ENCODE measurements at places on chromosomes 7 and 10. TPM values are rescaled to one million over a fixed set of nuclear protein-coding genes. Genes with fewer than 3 reads are reported as not detected.

DNA sequence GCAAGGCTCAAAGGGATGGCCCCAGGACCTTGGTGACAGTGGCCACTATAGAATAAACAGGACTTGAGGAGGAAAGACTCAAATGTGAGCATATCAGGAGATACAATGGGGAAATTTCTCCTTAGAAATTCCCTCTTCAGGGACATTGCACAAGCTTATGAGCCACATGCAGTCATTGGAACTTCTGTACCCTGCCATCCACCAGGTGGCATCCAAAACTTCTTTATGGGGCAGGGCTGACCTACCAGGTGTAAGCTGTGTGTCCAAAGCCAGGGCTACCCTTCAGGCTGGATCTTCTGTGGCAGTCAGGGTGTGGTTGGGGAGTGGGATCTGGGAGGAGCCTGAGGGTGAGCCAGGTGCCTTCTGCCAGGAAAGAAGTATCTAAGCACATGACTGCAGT lies 36.6 kb upstream of the LRRC18 start:
- no peak for DNase-seq

DNA sequence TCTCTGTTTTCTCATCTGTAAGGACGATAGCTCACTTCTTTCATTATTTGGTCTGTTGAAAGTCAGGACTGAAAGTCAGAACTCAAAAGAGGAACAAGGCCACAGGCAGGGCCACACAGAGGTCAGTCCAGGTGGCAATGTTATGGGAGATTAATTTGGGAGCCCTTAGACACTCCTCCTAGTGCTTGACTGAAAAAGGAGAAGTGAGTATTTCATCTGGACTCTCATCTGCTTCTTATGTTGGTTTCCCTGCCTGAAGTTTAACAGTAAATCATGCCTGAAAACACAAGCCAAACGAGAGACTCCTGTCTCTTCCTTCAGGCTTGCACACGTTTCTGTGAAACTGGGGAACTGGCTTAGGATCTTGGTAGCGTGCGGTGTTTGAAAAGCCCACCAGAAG lies 248.5 kb downstream of the BUB3 start:
- no peak for DNase-seq

- no peak for DNase-seq
Observed at GRCh38 chr7:16034353-16034752, 347.9 kb upstream of the MEOX2 start.

GRCh38 chr7:108057951-108058481 lies 55.1 kb upstream of the LAMB1 start:
- DNase-seq, result no peak

GRCh38 chr7:98283127-98283886 lies 1.8 kb downstream of the BRI3 start:
- peak; percentile 39 for DNase-seq

GRCh38 chr7:77813180-77813579 lies 14.6 kb downstream of the PHTF2 start:
- DNase-seq, result no peak

GRCh38 chr7:54591404-54592386 lies 49.5 kb downstream of the VSTM2A start:
- no peak for DNase-seq

DNA sequence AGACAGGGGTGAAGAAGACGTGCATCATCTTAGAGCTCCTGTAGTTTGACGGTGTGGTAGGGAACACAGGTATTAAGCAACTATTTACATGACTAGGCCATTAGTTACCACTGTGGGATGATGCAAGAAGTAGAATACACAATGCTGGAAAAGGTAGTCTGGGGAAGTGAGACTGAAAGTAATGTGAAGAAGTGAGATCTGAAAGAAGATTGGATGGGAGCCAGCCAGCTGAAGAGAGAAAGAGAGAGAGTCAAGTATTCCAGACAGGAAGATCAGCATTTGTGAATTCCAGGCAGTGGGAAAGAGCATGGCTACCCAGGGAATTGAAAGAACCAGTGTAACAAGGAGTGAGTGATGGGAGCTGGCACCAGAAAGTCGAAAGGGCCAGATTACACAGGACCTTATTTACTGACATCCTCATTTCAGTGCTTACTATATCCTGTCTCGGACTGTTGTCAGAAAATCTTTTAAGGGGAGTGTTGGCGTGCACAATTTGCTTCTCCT lies 4.0 kb upstream of the CFAP58 start:
- DNase-seq, result no peak

DNA sequence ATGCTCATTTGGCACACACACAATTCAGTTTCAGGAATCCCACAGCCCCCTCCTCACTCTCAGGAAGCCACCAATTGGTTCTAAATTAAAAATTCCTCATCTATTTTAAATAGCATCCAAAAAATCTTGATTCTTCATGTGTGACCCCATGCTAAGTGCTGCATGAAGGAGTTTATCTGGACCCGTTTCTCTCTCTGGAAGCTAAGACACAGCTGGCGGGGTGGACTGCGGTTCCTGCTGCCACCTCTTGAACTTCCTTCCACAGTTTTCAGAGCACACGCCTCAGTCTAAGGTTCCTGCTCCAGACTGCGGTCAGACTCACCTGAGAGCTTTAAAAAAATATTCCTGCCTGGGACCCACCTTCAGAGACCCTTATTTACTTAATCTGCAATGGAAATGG lies 34.5 kb downstream of the LYZL1 start:
- DNase-seq, result no peak

- DNase-seq, result peak; percentile 60
Observed at GRCh38 chr7:107201795-107202450, 33.1 kb downstream of the HBP1 start.

DNA sequence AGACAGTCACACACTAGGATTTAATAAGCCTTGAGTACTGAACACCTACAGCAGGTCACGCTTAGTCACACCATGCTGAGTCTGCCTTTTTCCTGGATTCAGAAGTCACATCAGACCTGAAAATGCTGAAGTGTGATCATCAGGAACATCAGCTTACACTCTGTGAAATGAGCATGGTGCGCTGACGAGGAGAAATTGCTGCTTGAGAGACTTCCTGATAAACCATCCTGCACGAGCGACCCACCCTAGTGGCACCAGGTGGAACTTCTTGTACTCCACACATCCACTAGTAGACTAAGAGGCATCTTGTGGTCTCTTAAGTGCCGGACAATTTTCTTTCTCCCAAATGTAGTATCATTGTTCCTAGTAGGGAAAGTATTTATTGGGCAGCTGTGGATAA lies 51.8 kb upstream of the MRLN start:
- no peak for DNase-seq

GRCh38 chr7:29291723-29292618 lies 97.4 kb downstream of the CHN2 start:
- DNase-seq, result no peak

GRCh38 chr10:46515366-46515765 lies 41.1 kb downstream of the GPRIN2 start:
- DNase-seq, result no peak

DNA sequence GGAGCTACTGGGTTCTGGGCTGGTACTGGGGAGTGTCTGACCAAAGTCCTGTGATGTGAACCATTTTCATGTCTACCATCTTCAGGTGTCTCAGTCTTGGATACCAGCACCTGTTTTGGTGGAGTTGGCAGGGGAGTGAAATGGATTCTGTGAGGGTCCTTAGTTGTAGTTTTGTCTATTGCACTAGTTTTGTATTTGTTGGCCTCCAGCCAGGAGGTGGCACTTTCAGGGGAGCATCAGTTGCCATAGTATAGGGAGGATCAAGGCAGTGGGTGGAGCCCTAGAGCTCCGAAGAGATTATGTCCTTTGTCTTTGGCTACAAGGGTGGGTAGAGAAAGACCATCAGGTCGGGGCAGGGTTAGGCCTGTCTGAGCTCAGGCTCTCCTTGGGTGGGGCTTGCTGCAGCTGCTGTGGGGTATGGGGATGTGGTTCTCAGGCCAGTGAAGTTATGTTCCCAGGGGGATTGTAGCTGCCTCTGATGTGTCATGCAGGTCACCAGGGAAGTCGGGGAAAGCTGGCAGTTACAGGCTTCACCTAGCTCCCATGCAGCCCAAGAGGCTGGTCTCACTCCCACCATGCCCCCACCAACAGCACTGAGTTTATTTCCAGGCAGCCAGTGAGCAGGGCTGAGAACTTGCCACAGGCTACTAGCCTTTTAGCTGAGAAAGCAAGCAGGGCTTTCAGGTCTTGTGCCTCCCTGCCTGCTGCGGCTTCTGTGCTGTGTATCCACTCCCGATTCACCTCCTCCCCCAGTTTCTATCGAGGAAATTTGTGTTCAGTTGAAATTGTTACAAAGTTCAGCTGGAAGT lies 153.1 kb downstream of the ZNF365 start:
- DNase-seq, result no peak

- DNase-seq, result no peak
Observed at GRCh38 chr7:106418094-106418493, 133.3 kb upstream of the NAMPT start.

DNA sequence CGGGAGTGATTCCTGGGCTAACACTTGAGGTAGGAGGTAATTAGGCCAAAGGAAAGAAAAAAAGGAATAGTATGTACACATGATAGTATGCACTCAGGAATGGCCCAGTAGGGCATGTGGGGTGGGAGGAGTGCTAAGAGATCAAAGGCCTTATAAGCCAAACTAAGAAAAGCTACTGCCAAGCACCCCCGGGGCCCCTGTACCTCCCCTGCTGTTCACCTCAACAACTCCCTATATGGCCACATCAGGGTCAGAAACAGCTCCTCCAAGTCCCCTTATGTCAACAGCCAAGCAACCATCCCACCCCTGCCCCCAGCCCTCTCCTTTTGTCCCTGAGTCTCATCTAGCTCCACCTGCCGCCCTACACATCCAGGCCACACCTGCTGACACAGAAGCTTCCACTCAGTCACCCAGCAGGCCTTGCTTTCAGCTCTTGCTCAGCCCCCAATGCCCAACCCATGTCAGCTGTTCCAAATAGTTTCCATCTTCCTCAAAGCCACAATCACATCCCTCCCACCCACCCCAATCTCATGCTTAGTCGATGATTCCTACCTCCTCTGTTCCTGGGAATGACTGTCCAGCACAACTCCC lies 80.2 kb downstream of the SORBS1 start:
- no peak for DNase-seq

- DNase-seq, result no peak
Observed at GRCh38 chr7:124246262-124246863, 213.5 kb upstream of the TMEM229A start.

DNA sequence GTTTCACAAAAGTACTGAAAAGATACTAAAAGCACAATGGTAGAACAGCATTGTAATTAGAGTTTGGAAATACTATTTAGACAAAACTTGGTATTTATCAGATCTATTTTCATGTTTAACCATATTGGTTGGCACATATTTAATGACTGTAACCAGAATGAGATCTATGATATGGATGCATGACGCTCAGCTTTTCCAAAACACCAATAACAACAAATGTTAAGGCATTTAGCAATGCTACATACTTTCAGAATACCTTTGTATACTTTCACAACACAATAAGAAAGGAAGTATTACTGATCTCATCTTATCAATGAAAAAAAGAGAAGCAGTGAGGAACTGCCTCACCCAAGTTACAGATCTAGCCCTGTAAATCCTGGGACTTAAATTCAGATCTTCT lies 74.8 kb downstream of the THSD7A start:
- no peak for DNase-seq

- no peak for DNase-seq
Observed at GRCh38 chr10:74051736-74052342, 53.9 kb downstream of the VCL start.

DNA sequence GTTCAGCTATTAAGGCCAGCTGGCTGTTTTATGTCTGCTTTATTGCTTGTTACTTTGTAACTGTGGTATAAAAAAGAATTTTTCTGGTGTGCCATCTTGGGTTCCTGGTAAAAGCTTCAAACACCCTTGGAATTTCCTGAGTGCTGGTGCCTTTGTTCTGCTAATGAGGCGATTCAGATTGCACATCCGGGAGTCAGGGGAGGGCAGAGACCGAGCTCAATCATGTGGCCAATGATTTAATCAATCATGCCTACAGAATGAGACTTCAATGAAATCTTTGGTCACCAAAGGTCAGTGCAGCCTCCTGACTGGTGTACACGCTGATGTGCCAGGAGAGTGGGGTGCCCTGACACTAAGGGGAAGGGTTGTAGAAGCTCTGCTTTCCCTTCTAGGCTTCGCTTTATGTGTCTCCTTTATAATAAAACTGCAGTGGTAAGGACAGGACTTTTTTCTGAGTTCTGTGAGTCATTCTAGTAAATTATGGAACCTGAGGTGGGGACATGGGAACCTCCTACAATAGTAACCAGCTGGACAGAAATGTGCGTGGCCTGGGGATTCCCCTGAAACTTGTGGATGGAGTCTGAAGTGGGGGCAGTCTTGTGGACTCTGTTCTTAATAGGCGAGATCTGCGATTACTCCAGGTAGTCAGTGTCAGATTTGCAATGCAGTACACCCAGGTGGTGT lies 69.4 kb upstream of the OGDHL start:
- DNase-seq, result no peak

DNA sequence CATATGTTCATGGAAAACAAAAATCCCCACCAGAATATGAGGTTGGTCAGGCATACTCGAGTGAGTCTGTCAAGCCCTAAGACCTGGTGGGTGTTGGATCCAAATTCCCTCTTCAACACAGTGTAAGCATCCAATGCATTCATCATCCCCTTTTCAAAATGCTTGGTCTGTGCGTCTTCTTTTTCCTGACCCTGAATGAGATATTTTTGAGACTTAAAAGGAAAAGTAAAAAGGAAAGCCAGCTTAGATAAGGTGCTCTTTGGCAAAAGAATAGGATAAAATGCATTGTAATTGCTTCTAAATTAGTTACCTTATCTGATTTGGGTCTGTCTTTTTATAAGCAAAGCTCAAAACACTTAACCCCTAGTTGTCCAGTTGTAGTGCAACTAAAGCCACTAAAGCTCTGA lies 331.5 kb downstream of the PTEN start:
- no peak for DNase-seq

GRCh38 chr10:36506697-36507496 lies 618.5 kb upstream of the ANKRD30A start:
- DNase-seq, result no peak

GRCh38 chr10:30368065-30368718 lies 19.1 kb upstream of the MTPAP start:
- DNase-seq, result no peak

DNA sequence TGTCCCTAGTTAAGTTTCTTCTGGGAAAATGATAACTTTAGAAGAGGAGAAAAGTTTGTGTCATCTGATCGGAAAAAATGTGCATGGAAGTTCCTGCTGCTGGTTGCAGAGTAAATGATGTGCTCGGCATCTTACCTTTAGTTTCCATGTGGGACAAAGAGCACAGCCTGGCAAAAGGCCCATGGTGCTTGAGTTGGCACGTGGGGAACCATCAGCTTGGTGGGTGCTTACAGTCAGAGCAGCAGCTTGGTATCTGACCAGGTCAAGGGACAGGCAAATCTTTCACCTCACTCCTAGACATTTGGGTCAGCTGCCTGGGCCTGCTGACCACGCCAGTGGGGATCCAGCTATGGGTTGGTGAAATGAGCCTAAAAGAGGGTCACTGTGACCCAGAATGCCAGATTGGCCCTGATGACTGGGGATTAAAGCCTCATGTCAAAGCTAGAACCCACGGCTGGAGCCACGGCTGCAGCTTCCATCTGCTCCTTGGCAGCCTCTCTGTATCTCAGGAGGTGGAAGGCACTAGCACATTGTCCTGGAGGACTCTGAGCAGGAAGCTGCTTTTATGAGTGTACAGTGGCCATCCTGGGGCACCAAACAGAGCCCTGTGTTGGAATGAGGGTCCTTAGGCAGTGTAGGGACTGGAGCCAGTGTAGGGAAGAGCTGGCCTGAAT lies 24.7 kb downstream of the VWC2 start:
- peak; percentile 38 for DNase-seq

- DNase-seq, result no peak
Observed at GRCh38 chr7:84697506-84697905, 489.4 kb downstream of the SEMA3D start.

The MEOX2 gene
- 7.7 TPM for total RNA-seq

The ZNF32 gene
- 45.1 TPM for total RNA-seq

The SLC18A3 gene
- not detected for total RNA-seq

The TSPAN12 gene
- total RNA-seq, result 68.7 TPM

The CPVL gene
- 86.3 TPM for total RNA-seq

The RBP3 gene
- not detected for total RNA-seq

All from left ventricle myocardium inferior (tissue), 1 donor.